Brain (organoid and tissue), 16 donors: ENCODE measurements at places on chromosomes 6 and 20.

DNA sequence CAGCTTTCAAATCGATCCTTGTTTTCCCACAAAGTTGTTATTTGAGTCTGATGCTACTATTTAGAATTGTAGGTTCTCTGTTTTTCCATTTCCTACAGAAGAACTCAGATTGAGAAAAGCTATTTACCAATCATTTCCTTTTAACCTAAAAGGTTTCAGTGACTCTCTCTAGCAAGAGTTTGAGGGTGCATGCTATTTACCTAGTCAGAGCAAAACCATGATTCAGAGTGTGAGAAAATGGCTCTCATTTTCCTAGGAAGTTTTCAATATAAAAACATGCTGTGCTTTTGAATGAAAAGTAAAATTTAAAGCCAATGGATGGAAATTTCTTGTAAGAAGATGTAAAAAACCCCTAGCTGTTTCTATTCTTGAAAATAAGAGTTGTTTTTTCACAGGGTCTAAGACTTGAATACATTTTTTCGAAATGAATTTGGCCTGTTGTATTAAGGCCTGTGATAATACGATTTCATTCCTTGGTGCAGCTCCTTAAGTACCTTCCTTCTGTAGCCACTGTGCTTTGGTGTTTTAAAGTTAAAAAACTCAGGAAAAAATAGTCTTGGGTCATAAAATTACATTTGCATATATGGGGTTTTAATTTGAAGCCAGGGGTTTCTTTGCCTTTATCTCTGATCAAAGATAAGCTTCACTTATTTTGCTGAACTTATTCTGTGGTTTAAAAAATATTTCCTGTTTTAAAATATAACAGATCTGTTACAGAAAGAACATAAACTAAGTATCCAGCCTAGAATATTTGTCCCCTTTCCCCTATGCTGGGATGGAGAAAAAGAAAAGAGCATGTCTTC is 18.0 kb upstream of the RSPH3 start:
- DNase-seq = no peak

DNA sequence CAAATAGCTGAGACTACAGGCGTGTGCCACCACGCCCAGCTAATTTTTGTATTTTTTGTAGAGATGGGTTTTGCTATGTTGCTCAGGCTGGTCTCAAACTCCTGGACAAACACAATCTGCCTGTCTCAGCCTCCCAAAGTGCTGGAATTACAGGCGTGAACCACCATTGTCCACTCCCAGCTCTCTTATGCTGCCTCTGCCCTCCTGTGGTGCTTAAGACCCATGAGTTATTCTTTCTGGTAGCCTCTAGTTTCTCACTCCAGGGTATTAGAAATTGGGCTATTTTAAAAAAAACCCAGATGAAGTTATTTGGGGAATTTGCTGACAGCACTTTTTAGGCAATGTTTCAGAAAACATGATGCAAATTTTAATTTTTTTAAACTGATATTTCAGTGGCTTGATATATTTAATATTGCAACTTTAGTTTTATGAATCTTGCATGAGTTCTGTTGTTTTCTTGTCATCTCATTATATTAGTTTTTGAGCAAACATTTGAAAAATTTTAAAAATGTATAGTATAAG is 114.0 kb upstream of the FOXO3 start:
- no peak for DNase-seq

- DNase-seq = no peak
Observed at GRCh38 chr6:3501826-3502500, 45.1 kb upstream of the SLC22A23 start.

DNA sequence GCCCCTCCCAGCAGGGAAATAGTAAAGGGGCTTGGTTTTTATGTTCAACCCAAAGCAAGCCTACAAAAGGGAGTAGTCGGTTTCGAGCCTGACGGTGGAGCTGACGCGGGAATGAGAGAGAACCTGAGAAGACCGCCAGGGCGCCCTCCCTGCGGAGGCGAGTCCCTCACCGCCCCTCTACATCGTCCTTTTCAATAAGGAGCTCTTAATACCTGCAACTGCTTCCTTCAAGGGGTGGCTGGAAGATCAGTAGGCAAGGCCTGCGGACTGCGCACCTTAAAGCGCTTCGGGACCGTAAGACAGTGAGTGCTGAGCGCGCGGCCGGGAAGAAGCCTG is 709 bp upstream of the ZNF76 start:
- DNase-seq = no peak

DNA sequence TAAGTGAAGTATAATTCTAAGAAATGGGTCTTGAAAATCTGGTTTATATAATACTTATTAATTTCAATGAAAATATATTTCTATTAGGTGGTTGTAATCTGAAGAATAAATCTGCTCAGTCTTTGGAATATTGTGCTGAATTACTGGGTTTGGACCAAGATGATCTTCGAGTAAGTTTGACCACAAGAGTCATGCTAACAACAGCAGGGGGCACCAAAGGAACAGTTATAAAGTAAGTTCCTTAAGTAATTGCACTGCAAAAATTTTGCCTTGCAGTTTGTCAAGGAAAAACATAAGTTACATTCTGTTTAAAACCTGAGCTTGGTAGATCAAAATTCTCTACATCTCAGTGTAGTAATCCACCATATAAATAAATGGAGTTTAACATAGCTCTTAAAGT is 106.0 kb downstream of the MYO6 start:
- DNase-seq = peak; percentile 71

- DNase-seq = no peak
Observed at GRCh38 chr20:47479506-47479905, 22.2 kb upstream of the NCOA3 start.

- no peak for DNase-seq
Observed at GRCh38 chr6:39566456-39566855, 158.8 kb downstream of the KIF6 start.

DNA sequence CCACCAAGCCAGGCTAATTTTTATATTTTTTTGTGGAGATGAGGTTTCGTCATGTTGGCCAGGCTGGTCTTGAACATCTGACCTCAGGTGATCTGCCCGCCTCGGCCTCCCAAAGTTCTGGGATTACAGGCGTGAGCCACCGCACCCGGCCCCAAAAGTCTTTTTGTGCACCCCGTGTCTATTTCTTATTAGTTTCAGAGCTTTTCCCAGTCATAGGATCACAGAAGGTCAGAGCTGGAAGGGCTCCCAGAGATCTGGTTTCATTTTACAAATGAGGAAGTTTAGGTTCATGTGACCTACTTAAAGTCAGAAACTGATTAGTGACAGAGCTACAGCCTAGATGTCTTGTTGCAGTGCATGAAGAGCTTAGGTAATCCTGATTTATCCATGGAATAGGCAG is 1.6 kb upstream of the OGFRL1 start:
- DNase-seq = no peak

GRCh38 chr20:50004229-50004628 is 21.4 kb downstream of the SNAI1 start:
- no peak for DNase-seq

GRCh38 chr20:1926237-1926636 is 31.0 kb downstream of the SIRPA start:
- DNase-seq = no peak

- no peak for DNase-seq
Observed at GRCh38 chr6:157991067-157991432, 9.4 kb downstream of the SYNJ2 start.

- no peak for DNase-seq
Observed at GRCh38 chr20:7841971-7842310, 98.3 kb downstream of the HAO1 start.

DNA sequence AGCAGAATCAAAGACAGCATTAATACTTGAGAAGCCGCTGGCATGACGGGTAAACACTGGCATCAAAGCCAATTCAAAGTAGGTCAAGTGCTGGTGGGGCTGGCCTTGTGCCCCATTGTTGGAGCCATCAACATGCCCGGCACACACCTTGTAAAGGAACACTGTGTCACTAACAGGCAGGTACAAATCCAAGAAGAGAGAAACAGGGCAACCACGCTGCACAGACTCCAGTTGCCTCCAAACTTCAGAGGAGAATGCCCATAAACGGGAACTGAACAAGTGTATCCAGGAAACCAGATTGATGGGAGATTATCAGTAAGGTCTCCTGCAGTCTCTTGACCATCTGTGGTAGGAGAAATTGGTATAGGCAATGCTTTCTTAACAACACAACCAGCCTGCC is 127.0 kb upstream of the STXBP5 start:
- DNase-seq = no peak

DNA sequence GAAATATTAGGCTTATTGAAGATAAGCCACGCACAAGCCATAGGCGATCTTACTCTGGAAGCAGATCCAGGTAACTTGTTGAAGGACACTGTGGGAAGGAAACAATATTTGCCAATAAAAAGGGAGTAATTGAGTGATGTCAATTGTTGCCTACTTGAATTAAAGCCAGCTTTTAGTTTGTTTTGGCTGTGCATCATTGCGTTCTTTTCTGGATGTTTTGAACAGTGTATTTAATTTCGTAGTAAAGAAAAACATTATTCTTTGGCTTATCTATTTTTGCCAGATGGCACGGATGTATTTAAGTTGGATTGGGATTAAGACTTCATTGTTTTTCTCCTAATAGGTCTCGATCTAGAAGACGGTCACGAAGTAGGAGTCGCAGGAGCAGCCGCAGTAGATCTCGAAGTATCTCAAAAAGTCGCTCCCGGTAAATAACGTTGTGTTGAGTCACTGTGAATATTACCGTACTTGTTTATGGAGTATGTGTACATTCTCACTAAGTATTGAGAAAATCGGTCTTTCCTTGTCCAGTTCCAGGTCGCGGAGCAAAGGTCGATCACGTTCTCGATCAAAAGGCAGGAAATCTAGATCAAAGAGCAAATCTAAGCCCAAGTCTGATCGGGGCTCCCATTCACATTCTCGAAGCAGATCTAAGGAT is 2.6 kb downstream of the SRSF6 start:
- no peak for DNase-seq

DNA sequence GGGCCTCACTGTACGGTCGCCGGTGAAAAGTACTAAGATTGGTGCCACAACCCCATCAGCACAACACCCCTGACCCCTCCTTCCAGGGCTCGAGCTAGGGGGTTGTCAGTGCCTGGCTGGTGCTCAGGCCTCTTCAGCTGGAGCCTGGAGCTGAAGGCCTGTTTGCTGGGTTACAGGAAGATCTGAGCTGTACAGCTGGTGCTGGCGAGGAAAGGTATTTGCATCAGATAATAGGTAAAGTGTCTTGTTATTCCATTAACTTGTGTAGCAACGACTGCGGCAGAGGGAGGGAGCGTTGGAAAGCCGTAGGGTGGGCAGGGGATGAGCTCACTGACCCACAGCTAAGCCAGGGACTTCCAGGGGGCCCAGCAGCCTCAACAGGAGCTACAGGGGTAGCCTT is 15.8 kb upstream of the SIRPA start:
- no peak for DNase-seq

DNA sequence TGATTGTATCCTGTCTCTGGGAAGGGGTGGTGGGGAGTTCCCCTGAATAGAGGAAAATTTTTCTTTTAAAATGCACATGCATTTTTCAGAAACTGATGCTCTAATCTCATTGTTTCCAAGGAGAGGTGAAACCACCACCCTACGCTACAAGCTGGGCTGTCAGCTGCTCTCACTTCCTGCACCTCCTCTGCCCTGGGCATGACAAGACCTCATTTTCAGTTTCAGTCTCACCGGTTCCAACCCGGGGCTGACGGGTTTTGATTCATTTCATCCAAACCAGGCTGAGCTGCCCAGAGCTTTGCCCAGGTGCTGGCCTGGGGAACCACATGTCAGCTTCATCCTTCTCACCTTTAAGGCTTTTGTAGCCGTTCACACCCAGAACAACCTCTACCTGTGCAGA is 99.7 kb downstream of the EYA2 start:
- DNase-seq = no peak

- DNase-seq = no peak
Observed at GRCh38 chr6:54613596-54613995, 233.0 kb upstream of the FAM83B start.

DNA sequence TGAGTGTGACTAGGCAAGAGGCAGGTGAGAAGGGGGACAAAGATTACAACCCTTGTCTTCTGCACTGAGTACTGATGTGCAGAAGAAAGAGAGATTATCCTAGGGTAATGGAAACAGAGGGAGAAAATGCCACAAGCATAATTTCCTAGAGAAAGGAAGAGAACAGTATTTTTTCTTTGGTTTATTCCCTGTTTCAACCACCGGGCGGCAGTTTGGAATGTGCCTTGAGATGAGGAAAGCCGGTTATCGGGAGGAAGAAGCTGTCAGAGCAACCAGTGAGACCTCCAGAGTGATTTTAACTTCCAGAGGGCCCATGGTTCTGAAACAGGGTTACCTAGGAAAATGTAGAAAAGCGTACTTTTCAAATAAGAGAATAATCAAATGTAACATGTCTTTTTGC is 121.4 kb downstream of the REV3L start:
- DNase-seq = peak; percentile 81

- DNase-seq = no peak
Observed at GRCh38 chr20:19883501-19883900, 125.4 kb downstream of the RIN2 start.

DNA sequence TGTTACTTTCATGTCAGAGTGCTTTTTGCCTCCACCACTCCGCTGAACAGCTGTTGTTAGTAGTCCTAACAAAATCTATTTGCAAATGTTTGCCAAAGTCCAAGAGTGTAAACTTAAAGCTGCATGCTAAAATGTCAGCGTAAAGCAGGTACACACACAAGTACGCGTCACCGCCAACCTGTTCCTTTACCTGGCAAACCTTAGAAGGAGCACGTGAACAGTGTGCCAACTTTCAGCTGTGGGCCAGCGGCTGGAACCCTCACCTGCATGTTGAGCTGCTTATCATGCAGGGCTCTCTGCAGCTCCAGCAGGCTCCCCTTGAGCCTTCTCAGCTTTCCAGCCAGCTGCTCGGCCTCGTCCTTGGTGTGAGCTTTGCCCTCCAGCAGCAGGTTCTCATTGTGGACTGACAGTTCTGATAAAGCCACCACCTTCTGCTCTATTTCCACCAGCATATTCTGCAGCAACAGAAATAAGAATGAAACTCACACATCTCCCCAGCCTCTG is 359.3 kb downstream of the SYNE1 start:
- DNase-seq = no peak

- no peak for DNase-seq
Observed at GRCh38 chr6:142825760-142826159, 119.2 kb downstream of the HIVEP2 start.

DNA sequence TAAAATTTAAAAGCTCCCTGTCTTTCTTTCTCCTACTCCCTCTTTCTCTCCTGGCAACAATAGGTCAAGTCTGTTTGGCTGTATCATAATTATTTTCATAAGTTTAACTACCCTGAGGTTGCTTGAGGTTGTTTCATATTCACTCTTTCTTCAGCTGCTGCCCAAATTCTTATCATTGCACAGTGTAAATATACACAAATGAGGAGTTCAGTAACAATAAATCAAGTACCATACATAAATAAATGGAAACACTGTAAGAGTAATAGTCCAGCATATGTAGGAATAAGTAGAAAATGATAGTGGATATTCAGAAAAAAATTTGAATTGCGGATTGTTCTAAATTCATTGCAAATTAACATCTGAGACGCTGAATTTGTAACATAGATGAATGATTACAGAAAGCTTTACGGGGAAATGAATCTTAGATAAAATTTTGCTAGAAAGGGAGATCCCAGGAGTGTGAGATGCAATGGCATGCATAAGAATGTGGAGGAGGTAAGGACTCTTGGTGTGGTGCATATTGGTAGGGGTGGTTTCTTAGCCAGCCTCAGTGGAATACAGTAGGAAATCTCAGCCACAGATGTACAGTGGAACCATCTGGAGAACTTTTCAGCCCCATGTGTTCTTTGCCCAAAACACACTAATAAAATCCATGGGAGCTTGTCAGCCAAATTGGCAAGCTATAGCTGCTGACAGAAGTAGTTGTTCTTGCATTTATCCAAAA is 480.7 kb downstream of the HTR1B start:
- no peak for DNase-seq
